COR-L47 (cell line): ENCODE measurements at places on chromosomes 1 and 21.

- DNase-seq, result no peak
These were observed 49.7 kb upstream of the PRDX6 start for GRCh38 chr1:173427146-173428054.

DNA sequence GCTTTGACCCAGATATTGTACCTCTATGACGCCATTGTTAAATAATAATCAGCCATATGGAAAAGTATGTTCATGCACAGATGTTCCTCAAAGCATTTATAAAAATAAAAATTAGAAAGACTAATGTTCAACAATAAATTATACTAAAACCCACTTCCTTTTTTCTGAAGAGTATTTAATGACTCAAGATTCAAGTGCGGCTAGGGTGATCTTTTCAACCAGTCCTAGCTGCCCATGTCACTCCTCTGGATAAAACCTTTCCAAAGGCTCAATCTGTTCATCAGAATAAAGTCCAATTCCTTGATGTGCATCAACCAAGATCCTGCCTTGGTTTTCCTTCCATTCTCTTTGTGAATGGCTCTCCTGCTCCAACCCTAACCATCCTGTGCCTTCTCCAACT is 292.0 kb downstream of the VAV3 start:
- no peak for DNase-seq

DNA sequence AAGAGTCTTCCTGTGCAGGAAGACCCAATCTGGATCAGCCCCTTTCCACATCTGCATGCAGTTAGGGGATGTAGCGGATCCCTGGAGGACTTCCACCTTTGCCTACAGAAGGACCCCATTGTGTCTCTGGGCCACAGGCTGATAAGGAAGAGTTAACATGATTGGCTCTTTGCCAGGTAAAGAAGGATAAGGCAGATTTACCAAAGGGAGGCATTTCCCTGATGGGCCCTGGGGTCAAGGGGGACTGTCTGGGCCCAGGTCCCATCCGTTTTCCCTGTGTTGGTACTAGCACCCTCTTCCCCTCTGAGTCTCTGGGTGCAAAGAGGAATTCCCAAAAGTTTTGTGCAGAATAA is 29.1 kb downstream of the SLC26A9 start:
- DNase-seq, result no peak

DNA sequence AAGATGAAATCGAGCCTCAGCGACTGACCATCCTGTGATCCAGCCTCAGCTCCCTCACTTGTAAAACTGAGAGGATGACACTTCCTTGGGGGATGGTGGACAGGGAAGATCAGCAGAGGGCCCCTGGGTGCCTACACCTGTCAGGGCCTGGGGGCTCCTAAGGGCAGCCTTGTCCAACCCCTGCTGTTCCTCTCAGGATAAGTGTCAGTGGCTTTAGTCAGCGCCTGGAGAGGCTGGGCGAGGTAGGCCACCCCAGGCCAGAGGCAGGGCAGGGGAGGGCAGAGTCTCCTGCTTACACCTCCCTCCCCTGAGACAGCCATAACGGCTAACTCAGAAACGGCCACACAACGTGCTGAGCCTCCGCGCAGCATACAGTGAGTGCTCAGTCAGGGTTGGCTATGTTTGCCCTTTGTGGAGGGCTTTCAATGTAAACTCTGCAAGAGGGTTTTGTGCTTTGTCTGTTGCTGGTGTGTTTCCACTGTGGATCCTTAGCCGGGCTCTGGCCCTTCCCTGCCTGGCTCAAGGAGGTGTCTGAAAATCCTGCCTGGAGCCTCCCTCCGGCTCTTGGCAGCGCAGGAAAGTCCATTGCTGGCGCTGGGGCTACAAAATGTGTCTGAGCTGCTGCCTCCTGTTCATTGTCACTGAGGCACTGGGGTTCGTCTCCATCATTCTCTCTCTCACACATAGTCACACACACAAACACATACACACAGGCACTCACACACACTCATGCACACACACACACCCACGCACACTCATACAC is 588.4 kb downstream of the PTPRU start:
- no peak for DNase-seq

GRCh38 chr1:56545711-56546110 is 33.7 kb downstream of the PLPP3 start:
- no peak for DNase-seq

- DNase-seq, result no peak
These were observed 329.4 kb upstream of the CHRM3 start for GRCh38 chr1:239056940-239057339.

- no peak for DNase-seq
These were observed 39.4 kb upstream of the FAM3B start for GRCh38 chr21:41277196-41277595.

GRCh38 chr1:45009956-45010854 is 919 bp downstream of the HECTD3 start:
- peak; percentile 6 for DNase-seq

DNA sequence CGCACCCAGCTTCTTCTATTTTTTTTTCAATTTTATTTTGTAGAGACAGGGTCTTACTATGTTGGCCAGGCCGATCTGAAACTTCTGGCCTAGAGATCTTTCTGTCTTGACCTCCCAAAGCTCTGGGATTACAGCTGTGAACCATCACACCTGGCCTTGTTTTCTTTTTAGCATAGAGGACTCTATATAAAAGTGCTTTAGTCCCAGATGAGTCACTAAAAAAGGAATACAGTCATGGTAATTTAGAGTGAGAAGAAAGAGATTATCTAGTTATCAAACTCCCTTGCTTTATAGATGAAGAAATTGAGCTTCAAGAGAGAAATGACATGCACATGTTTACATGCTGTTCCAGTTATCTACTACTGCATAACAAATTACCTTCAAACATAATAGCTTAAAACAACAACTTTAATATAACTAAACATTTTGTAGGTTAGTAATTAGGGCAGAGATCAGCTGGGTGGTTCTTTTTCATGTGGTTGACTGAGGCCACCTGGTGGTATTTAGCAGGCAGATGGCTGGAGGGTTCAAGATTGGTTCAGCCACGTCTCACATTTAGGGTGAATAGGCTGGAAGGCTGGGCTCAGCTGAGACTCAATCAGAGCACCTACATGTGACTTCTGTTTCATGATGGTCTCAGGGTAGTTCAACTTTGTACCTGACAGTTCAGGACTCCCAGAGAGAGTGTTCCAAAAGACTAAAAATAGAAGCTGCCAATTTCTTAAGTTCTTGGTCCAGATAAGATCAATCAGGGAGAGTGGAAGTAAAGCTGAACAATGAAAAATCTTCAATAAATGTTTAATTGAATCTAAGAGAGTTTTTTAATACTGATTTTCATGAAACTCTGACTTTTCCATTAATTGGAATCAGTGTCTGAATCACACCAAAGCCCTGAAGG is 16.9 kb upstream of the MTF2 start:
- peak; percentile 4 for DNase-seq

DNA sequence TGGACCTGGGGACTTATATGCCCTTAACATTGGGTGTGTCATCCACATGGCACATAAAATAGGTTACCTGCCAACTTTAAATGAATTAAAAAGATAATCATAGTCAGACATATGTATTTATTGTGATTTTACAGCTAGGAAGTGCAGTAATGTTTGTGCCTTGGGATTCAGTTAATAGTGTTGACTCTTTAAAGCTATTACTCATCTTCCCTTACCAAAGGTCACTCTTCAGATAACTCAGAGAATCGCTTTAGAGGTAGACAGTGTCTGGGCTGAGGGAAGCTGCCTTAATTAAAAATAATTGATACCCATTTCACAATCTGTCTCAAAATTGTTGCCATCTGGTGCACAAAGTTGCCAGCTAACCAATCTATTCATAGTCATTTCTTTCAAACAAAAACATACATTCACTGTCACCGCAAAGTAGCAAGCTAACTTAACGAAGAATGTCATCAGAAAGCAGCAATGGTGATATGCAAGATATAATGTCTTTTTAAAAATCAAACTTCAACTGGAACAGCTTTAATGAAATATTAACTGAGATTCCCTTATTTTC is 3.0 kb upstream of the KRTAP15-1 start:
- DNase-seq, result peak; percentile 50

DNA sequence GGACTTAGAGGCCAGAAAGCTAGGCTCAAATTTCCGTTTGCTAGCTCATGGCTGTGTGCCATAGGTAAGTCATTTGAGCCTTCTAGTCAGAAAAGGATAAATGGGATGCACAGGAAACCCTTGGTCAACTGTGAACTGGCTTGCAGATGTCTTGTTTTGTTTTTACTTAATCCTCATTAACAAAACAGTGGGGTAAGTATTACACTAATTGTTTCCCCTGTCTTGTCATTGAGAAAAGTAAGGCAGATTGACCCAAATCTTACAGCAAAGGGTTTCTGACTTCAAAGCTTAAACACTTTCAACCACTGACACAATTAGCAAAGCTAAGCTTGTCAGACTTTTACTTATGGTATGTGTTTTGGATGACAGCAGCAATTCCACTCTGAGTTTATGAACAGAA is 291.3 kb downstream of the NTNG1 start:
- no peak for DNase-seq

GRCh38 chr1:157626099-157626498 is 28.2 kb upstream of the FCRL4 start:
- peak; percentile 1 for DNase-seq

- DNase-seq, result no peak
These were observed 37.8 kb upstream of the CD34 start for GRCh38 chr1:207948536-207949250.

GRCh38 chr1:202965422-202965821 is 1.6 kb downstream of the CYB5R1 start:
- no peak for DNase-seq

GRCh38 chr21:44927587-44928461 is 7.1 kb upstream of the ITGB2 start:
- no peak for DNase-seq

GRCh38 chr1:77039739-77040138 is 172.5 kb downstream of the ST6GALNAC5 start:
- DNase-seq, result no peak

DNA sequence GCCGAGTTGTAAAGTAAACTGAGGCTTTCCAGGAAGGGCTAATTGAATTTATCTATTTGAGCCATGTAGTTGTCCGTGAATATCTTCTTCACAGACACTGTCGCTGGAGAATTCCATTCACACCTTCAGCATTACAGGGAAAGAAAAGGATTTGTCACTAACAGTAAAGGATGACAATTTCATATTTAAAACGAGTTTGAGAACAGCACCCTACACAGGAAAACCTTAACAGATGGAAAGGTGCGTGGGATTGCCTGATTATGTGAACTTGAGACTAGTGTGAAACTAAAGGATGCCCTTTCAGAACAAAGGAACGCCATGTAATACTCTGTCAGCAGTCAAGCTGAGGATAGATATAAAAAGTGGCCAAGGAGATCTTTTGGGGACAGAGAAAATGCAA is 492.5 kb upstream of the ADGRL2 start:
- DNase-seq, result no peak

- DNase-seq, result no peak
These were observed 20.4 kb upstream of the ANGPTL7 start for GRCh38 chr1:11168731-11169130.

GRCh38 chr1:231639819-231640218 is 13.2 kb downstream of the DISC1 start:
- DNase-seq, result no peak

DNA sequence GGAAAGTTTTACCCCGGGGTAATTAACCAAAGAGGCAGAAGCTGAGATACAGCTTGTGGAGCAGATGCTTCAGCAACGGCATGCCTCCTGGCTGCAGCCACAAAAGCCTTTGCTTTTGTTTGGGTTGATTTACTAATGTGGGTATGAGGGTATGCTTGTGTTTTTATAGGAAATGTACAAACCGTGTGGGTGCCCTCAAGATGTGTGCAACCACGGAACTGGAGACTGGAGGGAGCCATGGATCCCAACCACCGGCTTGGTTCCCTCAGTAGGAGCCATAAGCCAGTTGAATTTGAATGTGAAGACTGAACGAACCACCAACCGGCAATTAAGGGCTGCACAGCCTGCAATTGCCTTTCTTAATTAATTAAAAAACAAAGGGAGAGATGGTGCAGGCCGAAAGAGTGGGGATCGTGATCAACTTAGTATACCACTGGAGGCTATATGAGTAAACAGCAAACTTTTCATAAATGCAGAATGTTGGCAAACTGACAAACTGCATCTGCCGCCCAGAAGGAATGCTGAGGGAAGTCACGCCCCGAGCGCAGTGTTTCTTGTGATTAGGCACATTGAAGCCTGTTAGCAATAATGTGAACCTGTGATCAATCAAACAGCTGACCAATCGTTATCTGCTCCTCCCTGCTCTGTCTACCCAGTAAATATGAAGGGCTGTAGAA is 104.1 kb downstream of the DISP1 start:
- DNase-seq, result no peak

DNA sequence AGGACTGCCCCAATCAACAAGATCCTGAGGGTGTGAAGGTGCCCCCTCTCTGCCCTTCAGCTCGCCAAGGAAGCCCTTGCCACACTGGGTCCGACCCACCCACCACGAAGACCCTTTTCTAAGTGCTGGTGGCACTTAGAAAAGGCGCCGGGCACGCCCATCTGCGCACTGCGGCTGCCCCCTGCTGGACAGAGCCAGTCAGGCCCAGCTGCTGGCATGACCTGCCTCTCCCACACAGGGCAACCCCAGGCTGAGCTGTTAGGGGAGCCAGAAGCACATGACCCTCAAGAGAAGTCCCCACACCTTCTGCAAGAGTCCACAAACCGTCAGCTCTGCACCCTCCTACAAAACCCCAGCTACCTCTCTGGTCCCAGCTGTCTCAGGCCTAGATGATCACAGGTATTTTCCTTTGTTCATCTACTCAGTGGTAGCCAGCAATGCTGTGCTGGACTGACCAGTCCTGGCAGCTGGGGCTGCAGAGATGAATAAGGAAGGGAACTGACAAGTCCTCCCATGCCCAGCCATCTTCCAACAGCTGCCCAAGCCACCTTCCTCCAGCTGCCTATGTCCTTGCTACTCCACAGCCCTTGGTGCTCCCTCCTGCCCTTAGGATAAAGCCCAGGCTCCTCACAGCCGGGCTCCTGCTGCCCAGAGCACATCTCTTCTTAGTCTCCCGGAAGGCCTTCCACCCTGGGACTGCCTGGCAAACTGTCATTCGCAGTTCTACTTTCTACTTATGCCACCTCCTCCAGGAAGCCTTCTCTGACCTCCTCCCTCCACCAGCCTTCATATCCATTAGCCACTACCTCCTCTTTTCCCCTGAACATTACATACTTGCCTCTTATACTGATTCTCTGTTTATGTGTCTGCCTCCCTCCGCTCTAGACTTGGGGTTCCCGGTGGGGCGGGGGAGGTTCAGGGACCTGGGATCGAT is 39.8 kb upstream of the ZC3H12A start:
- peak; percentile 54 for DNase-seq
